GM13977 (cell line): ENCODE measurements at places on chromosomes 16 and 17.

DNA sequence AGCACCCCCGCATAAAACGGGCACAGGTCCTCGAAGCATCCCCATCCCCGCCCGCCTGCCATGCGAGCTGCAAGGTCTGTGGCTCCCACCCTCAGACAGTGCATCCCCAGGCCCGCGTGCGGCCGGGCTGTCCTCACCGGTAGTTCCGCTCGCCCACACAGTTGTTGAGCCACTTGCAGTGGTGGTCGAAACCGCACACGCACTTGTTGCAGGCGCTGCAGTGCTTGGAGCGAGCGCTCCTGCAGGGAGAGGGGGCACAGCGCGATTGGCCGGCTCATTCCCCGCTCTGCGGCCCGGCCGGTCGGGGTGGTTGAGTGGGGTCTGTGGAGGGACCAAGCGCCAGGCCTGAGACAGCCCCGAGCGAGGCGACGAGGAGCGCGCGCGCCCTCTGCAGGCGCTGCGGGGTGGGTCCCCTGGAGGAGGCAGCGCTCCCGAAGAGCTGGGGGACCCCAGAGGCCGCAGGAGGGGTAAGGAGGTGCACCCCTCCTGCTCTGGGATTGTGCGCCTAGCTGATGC lies 6.0 kb upstream of the TPPP3 start:
- DNase-seq: peak; percentile 87

GRCh38 chr17:1928976-1929375 lies 96.2 kb downstream of the RTN4RL1 start:
- DNase-seq: no peak

DNA sequence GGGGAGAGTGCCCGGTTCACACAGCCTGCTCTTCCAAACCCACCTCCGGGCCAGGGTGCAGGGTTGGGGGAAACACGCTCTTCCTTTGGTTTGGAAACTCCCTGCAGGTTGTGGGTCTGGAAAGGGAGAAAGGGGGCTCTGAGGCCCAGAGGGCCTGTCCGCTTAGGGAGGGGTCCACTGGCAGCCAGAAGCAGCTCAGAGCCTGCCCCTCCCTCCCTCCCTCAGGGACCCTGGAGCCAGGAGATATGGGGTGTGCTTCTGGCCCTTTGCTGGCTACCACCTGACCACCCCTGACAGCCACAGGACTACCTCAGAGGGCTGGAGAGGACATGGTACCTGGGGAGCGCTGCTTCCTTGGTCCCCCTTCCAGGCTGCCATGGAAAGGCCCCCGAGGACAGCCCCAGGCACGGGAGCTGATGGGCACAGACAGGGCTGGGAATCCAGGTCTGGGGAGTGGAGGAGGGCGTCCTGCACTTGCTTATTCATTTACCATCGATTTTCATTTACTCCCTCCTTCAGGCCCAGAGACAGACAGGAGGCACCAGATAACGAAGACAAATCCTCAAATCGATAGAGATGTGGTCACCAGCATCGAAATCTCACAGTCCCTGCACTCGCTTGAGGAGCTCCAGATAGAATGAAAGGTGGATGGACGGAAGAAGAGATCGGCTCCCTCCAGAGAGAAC lies 48.4 kb upstream of the DOC2B start:
- no peak for DNase-seq

GRCh38 chr16:74521691-74522090 lies 85.2 kb downstream of the GLG1 start:
- DNase-seq: no peak

GRCh38 chr16:67055712-67056487 lies 27.0 kb downstream of the CBFB start:
- peak; percentile 61 for DNase-seq

DNA sequence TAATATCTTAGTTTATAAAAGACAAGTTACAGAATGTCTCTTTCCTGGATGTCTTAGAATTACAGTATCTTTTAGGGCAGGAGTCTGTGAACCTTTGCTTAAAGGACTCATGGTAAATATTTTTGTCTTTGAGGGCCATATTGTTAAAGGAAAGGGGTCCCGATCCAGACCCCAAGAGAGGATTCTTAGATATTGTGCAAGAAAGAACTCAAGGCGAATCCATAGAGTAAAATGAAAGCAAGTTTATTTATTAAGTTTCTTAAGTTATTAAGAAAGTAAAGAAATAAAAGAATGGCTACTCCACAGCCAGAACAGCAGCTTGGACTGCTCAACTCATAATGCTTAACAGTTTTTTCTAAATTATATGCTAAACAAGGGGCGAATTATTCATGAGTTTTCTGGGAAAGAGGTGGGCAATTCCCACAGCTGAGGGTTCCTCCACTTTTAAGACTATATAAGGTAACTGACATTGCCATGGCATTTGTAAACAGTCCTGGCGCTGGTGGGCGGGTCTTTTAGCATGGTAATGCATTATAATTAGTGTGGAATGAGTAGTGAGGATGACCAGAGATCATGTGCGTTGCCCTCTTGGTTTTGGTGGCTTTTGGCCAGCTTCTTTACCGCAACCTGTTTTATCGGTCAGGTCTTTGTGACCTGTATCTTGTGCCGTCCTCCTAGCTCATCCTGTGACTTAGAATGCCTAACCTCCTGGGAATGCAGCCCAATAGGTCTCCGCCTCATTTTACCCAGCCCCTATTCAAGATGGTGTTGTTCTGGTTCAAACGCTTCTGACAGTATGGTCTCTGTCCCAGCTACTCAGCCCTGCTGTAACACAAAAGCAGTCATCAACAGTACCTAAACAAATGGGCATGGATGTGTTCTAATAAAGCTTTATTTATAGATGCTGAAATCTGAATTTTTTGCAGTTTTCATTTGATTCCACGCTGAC lies 53.2 kb downstream of the BMERB1 start:
- no peak for DNase-seq

- DNase-seq: no peak
Measured at GRCh38 chr17:35568561-35568960, 7.9 kb upstream of the SLFN14 start.

DNA sequence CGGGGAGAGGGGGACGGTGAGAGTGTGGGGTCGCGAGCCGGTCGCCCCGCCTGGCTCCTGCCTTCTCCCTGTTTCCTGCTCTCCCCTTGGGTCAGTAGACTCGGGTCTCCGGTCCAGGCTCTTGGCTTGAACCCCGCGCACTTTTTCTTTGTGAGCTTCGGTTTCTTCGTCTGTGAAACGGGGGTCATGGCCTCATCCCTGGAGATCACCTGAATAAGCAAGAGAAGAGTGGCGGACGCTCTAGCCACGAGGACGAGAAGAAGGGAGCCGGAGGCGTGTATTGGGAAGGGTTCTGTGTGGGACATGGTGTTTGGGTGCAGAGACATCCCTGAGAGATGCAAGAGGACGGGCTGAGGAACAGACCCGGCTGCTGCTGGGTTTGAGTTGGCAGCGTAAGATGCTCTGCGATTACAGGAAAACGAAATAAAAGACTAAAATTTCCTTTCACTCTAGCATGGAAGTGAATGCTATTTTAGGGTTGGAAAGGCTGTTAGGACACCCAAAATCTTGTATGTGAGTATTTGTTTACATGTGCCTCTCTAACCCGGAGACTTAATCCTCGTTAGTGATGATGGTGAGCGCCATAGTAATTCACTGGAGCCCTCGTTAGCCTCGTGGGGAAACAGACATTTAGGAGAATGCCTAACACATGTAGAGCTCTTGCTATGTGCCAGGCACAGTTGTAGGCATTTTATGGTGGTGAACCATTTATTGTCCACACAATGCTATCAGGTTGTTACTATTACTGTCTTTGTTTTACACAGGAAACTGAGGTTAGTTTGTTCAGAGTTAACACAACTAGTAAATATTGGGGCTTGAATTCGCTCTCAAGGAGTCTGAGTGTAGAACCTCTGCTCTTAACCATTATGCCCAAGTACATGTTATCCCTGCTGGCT lies 646 bp downstream of the KIF22 start:
- no peak for DNase-seq

DNA sequence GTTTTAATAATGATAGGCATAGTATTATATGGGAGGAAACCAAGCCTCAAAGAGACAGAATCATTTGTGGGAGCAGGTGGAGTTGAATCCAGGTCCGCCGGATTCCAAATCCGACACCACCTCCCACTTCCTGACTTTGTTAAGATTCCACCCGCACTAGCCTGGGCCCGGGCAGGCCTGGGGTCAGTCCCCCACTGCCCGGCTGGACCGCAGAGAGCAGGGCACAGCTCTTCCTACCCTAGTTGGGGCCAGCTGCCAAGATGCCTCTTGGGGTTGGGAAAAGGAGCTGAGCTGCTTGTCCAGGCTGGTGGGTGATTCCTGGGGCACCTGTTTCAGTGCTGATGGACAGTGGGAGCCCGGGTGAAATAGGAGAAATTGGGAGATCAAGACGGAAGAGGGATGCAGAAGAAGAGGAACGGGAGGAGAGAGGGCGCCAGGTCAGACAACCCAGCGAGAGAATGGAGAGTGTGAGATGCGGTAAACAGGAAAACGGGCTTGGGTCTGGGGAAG lies 53.9 kb downstream of the OR1D5 start:
- DNase-seq: no peak

DNA sequence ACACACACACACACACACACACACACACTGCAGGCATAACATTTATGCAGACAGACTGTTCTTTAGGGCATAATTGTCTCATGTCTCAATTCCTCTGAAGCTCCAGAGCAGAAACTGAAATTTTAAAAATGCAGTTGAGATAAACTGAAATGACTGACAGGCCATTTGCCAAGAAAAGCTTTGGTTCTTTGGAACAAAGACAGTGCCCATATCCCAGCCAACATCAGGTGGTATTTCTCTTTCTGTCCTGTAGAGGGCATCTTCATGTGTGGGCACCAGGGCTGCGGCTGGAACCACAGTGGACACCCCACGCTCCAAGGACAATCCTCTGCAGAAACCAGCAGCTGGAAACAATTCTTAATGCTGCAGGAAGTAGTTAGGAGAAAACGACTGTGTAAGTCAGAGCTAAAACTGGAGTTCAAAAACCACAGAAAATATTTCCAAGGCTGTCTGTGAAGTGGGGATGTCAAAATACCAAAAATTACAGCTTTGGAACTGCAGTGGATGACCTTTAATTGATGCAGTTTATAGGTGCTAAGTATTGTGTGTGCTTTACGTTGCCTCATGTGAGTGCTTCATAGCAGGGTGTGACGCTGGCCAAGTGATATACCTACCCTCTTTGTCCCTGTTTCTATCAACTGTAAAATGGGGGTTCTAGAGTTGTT lies 10.6 kb upstream of the MEFV start:
- no peak for DNase-seq

GRCh38 chr16:29842732-29843346 lies 20.2 kb downstream of the CDIPT start:
- no peak for DNase-seq

GRCh38 chr17:59327121-59327980 lies 4.1 kb upstream of the YPEL2 start:
- DNase-seq: no peak

- peak; percentile 70 for DNase-seq
Measured at GRCh38 chr17:3695723-3696411, at the start of gene P2RX5. P2RX5 (minus strand) TSS chr17:3696155; CDS start chr17:3696005, 150 bp downstream.

GRCh38 chr16:69562813-69563212 lies 3.0 kb upstream of the NFAT5 start:
- DNase-seq: no peak

- no peak for DNase-seq
Measured at GRCh38 chr17:78524870-78525510, 52.2 kb downstream of the DNAH17 start.

DNA sequence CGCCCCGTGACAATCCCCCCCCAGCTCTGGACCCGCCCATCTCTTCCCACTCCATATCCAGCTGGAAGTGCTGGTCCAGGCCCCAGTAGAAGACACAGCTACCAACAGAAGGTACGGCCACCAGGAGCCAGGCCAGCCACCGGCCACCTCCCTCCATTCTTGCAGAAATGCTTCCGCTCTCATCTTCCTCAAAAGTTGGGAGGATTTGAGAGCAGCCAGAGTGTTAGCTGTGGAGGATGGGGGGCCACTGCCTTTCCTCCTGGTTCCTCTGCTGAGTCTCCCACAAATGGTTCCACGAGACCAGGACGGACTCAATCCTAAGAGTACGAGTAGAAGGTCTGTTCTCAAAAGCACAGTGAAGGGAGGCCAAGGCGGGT lies 78.3 kb downstream of the GAS7 start:
- peak; percentile 23 for DNase-seq

DNA sequence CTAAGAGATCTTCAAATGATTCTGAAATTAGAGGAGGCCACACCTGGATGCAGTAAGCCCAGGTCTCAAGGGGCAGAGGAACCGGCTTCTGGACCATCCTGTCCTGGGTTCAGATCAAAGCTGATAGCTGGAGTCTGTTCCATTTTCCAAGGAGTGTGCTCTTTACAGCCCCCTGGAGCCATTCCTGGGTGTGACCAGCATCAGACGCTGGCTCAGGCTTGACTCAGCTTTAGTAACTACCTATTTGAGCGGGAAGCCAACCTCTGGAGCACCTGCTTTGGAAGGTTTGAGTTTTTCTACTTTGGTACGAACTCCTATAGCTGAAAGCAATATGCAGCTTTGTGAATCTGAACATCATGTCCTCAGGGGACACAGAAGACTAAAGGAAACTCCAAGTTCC lies 12.9 kb upstream of the BBS2 start:
- no peak for DNase-seq

DNA sequence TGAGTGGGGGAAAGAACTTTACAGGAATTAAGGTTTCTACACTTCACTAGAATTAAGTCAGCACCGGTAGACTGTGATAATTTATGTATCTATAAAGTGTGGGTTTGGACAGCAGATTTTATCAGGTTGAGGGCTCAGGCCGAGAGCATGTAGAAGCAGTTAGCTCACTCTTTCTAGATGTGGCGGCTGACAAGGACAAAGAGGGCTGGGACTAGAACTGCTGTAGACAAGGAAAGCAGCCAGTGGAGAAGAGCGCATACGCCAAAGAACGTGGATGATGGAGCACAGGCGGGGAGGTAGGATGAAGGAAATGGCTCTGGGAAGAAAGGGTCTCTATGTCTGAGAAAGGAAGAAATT lies 504 bp upstream of the GOSR1 start:
- peak; percentile 28 for DNase-seq

DNA sequence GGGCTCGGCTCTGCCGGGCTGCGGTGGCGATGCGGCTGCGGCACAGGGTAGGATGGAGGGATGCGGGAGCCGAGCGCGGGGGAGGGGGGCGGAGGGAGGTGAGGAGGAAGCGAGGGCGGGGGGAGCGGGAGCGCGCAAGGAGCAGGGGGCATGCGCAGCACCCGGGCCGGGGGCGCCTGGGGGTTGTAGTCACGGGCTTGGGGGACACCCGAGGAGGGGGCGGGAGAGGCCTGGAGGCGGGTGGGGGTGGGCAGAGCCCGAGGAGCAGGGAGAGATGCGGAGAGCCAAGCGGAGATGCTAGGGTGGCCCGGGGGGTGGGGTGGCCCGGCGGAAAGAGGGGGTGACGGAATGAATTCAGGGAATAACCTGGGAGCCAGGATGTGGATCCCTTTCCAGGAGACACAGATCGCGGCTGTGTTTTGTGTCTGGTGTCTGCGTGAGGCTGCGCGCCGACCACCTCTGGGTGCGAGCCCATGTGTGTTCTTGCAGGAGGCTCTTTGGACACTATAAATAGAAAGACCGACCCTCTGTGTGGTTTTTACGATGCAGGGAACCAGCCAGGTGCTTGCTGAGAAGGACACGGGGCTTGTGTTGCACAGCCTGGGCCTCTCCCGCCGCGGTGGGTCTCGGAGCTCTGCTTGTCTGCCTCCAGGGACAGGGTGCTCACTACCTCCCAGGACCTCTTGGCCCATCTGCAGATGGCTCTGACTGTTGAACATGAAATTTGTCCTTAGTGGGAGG lies at the start of gene STX1B:
Gene STX1B, minus strand, starts transcription at position 54 of the 741 bp plus-strand sequence. CDS start 242 bp downstream, outside the sequence.
- no peak for DNase-seq
